A549 (cell line): ENCODE measurements at places on chromosomes 13 and 19. TPM values are rescaled to one million over a fixed set of nuclear protein-coding genes. Genes with fewer than 3 reads are reported as not detected.

The CEACAM21 gene
- not detected in 3 replicates for polyA plus RNA-seq

The PRR36 gene
- polyA plus RNA-seq: 0.22 to 0.35 TPM (median 0.30 TPM) in 3 replicates

The PCSK4 gene
- 1.2 to 3.7 TPM (median 2.1 TPM) in 3 replicates for polyA plus RNA-seq

The ZNF677 gene
- not detected in 3 replicates for polyA plus RNA-seq

The HS6ST3 gene
- not detected in 3 replicates for polyA plus RNA-seq

The GARIN5A gene
- 1.5 to 2.5 TPM (median 1.7 TPM) in 3 replicates for polyA plus RNA-seq

The ARHGAP33 gene
- polyA plus RNA-seq: 4.6 to 7.7 TPM (median 6.1 TPM) in 3 replicates

The ETV2 gene
- polyA plus RNA-seq: 1.1 to 1.3 TPM (median 1.1 TPM) in 3 replicates

The KLK4 gene
- not detected in 3 replicates for polyA plus RNA-seq

The ZNF66 gene
- polyA plus RNA-seq: not detected in 3 replicates

The IGFL2 gene
- polyA plus RNA-seq: 0.21 to 1.4 TPM (median 1.1 TPM) in 3 replicates

The LINGO3 gene
- polyA plus RNA-seq: not detected in 3 replicates

The COX7A1 gene
- polyA plus RNA-seq: not detected in 3 replicates

The PCP2 gene
- 0.19 to 0.41 TPM (median 0.26 TPM) in 3 replicates for polyA plus RNA-seq

GRCh38 chr19:17091758-17092333 is 16.3 kb downstream of the MYO9B start:
- no peak for DNase-seq

- DNase-seq: no peak
Measured at GRCh38 chr19:54473071-54473891, at the start of gene CDC42EP5. Gene CDC42EP5, minus strand, starts transcription at chr19:54473296. Its CDS starts 7,749 bp downstream, at chr19:54465547.

DNA sequence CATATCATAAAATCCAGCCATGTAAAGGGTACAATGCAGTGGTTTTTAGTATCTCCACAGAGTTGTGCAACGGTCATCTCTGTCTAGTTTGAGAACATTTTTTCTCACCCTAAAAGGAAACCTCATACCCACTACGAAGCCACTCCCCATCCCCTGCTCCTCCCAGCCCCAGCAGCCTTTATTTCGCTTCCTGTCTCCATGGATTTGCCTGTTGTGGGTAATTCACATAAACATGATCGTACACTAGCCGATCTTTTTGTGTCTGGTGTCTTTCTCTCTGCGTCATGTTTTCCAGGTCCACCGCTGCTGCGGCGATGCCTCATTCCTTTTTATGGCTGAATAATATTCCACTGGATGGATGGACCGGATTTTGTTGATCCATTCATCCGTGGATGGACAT is 28.6 kb downstream of the BICRA start:
- no peak for DNase-seq

GRCh38 chr13:94758436-94758960 is 46.2 kb upstream of the SOX21 start:
- no peak for DNase-seq

DNA sequence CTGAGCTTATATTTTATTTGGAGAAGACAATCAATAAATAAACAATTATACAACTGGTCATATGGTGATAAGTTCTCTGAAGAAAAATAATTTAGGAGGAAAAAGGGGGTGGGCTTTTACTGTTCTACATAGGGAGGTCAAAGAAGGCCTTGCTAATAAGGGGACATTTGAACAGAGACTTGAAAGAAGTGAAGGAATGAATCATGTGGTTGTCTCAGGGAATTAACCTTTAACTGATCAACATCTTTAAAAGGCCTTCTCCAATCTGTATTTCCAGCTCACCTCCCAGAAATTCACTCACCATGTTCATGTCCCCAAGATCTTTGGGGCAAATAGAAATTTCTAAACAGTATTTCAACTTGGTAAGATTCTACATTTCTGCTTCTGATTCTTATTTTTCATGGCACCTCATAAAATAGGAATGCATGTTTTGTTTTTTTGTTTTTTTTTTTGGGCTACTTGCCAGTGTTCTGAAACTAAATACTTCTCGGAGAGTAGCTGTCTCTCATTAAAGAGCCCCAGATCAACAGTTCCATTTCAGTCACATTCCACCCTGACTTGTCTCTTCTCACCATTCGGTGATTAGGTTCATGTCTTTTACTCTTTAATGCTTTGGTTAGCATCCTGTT is 19.2 kb upstream of the LPAR6 start:
- DNase-seq: no peak

GRCh38 chr13:62033934-62034333 is 618.3 kb upstream of the PCDH20 start:
- DNase-seq: no peak

- DNase-seq: no peak
Measured at GRCh38 chr19:47228937-47229675, 1.9 kb downstream of the BBC3 start.

- DNase-seq: no peak
Measured at GRCh38 chr13:44769686-44770085, 193.6 kb upstream of the TSC22D1 start.

DNA sequence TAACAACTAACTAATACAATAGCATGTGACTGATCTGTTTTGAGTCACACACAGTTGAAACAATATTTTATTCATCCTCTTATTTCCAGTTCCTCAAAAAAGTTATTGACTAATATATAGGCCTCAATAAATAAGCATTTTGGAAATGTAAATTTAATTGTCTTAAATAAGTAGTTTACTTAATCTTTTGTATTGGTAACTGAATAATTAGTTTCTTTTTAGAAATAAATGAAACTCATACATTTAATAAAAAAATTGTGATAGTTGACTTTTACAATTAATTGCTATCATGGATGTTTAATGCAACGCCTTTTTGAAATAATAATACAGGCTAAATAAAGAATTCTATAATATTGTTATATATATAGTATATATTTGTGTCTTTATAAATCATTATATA is 500.8 kb upstream of the PCDH20 start:
- DNase-seq: no peak

DNA sequence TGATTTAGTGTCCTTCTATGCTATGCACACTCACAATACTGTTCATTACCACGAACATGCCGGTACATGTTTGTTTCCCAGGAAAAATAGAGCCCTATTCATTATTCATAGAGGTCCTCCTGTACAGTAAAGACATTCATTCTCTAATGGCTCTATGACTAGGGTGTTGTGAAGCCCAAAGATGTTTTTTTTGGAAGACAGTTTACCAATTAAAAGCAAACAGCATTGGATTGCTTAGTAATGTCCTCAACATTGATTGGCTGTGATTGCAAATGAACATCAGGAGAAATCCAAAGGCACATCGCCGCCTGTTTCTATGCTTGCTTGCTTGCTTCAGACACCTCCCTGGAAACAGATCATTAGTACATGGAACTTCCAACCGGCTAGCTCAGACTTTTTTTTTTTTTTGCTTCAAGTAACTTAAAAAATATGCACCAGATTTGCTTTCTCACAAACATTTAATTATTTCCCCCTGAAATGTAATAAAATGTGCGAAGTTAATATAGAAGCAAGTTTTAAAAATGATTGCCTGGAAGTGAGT is 8.8 kb upstream of the GPC6 start:
- DNase-seq: no peak

GRCh38 chr19:1992759-1993260 is 22.7 kb downstream of the BTBD2 start:
- DNase-seq: no peak

- DNase-seq: no peak
Measured at GRCh38 chr13:21243045-21243897, 66.8 kb downstream of the MRPL57 start.

- DNase-seq: no peak
Measured at GRCh38 chr13:41387576-41387975, 69.8 kb upstream of the RGCC start.

GRCh38 chr13:99619207-99619606 is 117.9 kb downstream of the TM9SF2 start:
- DNase-seq: no peak

DNA sequence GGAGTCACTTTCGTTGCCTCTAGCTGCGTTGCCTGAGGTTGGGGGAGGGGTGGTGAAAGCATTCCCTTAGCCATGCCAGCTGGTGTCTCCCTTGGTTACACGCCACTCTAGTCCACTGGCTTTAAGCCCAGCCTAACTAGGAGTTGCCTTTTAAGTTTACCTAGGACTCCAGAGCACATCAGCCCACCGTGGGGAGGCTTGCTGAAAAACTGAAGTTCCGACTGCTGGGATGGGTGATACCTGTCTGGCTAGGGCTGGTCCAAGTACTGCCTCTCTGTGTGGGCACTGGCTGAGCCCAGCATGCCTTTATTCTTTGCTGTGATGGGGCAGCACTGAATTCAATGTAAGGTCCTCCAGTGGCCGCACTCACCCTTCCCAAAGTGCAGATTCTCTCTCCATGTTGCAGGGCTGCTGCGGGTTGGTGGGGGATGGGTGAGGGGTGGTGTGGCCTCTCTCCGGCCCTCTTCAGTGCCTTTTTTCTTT is 11.8 kb upstream of the CEACAM1 start:
- DNase-seq: no peak

GRCh38 chr13:60689571-60689970 is 292.6 kb downstream of the TDRD3 start:
- DNase-seq: no peak

DNA sequence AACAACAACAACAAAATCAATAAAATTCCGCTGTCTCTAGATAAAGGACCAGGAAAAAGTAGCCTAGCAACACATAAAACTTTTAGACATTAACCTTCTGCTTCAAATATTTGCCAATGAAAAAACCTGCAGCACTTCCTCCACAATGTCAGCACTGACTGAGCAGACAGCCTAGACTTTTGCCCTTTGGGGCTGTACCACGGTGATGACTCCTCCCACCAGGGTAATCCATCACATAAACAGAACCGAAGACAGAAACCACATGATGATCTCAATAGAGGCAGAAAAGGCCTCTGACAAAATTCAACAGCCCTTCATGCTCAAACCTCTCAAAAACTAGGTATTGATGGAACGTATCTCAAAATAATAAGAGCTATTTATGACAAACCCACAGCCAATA is 30.2 kb upstream of the TRPC4 start:
- DNase-seq: no peak

GRCh38 chr13:76917095-76917494 is 30.9 kb upstream of the KCTD12 start:
- DNase-seq: no peak

GRCh38 chr13:37277007-37277406 is 171.5 kb upstream of the CSNK1A1L start:
- DNase-seq: no peak

- DNase-seq: no peak
Measured at GRCh38 chr19:9487016-9487415, 11.4 kb downstream of the ZNF560 start.

DNA sequence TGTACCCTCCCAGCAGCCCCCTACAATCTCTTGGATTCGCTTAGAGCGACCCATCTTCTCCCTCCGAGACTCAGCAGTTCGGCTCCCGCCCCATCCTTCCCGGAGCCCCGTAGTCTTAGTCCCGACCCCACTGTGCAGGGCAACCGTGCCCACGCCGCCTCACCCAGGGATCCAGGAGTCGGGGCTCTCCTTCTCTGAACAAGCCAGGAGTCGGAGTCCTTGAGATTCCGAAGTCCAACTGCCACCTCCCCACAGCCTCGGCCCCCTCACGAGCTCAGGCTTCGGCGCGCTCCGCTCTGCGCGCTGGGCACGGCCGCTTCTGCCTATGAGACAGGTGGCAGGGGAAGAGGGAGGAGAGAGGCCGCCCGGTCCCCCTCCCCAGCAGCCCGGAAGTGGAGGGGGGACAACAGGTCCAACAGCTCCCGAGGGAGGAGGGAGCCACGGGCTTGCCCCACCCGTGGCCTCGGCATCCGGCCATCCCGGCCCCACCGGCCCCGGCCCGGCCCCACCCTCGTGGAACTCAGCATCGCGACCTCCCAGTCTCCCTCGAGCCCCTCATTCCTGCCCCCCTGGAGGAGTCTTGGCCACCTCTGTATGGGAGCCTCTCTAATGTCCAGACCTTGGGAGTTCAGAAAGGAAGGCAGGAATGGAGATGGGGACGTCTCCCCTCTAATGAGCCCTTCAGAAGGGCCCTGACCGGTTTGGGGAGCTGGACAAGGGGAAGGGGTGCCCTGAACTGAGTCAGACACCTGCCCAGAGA is at the start of gene PHLDB3:
PHLDB3 (minus strand) TSS at position 321 of the 760 bp plus-strand sequence. CDS start 628 bp downstream, outside the sequence.
- no peak for DNase-seq

GRCh38 chr19:8577247-8577646 is at the start of gene MYO1F:
Gene MYO1F, minus strand, starts transcription at chr19:8577442. Its CDS starts 133 bp downstream, at chr19:8577309.
- DNase-seq: no peak

DNA sequence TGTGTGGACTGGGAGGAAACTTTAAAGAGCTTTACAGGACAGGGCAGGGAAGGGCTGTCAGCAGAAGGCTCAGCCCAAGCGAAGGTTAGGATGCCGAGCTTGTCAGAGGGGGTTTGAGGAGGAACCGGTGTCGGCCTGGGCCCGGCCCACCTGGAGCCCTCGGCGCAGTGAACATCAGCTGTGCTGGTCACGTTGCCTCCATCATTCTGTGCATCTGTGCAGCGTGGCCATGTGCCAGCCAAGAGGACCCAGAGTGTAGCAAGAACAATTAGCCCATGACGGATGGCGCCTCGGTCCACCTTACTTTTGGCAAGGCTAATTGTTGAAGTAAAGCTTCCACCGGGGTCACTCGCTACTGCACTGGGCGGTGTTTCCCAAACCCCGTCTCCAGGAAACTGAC is 161.4 kb downstream of the PTPRS start:
- no peak for DNase-seq

DNA sequence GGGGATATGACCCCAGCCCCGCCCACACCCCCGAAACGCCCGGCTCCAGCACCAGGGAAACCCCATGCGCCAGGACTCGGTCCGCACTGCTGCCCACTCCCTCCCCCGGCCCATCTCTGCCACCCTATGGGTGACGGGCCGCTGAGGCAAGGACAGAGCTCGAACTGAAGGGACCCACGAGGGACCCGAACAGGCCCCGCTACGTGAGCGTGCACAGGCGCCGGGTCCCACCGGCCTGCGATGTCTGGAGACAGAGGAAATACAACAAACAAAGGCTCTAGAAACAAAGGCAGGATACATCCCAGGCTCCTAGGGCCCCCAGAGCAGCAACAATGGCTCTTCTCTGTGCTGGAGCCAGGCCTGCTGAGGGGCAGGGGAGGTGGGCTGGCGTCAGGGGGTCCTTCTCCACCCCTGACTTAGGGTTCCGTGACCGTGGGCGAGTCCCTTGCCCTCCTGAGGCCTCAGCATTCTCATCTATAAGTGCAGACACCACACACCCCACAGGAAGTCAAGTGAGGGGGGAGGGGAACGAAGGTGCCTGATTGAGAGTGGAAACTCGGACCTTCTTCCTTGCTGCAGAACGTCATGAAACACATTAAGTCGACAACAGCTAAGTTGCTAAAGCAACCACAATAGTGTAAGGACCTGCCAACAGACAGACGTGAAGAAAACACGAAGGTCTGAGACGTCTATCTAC is 3.1 kb downstream of the ABHD17A start:
- DNase-seq: no peak

GRCh38 chr13:112977525-112977924 is 8.5 kb downstream of the MCF2L start:
- no peak for DNase-seq

GRCh38 chr19:39304701-39305571 is 8.7 kb downstream of the IFNL1 start:
- no peak for DNase-seq

DNA sequence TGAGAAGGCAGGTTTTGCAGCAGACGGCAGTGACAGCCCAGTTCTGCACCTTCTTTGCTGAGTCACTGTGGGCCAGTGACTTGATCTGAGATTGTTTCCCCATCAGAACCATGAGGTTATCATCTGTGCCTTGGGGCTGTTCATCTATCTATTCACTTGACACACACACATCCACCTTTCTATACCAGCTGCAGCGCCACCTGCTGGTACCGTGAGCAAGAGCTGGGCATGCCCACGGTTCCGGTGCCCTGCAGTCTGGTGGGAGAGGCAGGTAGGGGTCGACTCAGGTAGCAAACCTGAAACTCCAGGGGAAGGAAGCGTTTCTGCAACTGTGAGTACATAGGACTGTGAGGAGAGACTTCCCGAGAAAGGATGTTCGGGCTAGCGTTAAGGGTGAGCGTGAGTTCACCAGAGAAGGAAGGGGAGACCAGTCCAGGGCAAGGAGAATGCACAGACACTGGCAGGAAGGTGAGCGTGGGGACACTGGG is 7.5 kb upstream of the LIN7B start:
- DNase-seq: peak; percentile 87
